Left kidney (tissue), 8 donors: ENCODE measurements at places on chromosomes 11 and 22. TPM values are rescaled to one million over a fixed set of nuclear protein-coding genes. Genes with fewer than 3 reads are reported as not detected.

TIMP3 gene
- 121 TPM for polyA plus RNA-seq

IRAG1 gene
- 12.0 TPM for polyA plus RNA-seq

CAVIN3 gene
- polyA plus RNA-seq = 8.5 TPM

LRRC75B gene
- polyA plus RNA-seq = 33.3 TPM

TBX1 gene
- 0.42 TPM for polyA plus RNA-seq

GRCh38 chr11:71076525-71077304, 175.7 kb downstream of the SHANK2 start:
- no peak for DNase-seq

DNA sequence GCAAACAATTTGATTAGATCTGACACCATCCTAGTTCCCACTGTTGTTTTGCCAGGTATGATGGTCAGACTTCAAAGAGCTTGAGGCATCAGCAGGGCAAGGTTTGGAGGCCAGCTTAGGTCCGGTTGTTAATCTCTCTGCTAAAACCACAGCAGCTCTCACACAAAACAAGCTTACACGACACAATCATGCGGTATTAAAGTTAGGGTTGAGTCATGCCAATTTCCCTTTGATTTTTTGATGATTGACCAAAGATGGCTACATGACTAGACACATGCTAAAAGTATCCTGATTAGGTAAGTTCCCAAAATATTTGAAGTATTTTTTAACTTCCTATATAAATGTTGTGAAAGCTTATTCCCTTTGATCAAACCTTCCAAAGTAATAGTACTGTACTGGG, 145.9 kb downstream of the ELP4 start:
- no peak for DNase-seq

DNA sequence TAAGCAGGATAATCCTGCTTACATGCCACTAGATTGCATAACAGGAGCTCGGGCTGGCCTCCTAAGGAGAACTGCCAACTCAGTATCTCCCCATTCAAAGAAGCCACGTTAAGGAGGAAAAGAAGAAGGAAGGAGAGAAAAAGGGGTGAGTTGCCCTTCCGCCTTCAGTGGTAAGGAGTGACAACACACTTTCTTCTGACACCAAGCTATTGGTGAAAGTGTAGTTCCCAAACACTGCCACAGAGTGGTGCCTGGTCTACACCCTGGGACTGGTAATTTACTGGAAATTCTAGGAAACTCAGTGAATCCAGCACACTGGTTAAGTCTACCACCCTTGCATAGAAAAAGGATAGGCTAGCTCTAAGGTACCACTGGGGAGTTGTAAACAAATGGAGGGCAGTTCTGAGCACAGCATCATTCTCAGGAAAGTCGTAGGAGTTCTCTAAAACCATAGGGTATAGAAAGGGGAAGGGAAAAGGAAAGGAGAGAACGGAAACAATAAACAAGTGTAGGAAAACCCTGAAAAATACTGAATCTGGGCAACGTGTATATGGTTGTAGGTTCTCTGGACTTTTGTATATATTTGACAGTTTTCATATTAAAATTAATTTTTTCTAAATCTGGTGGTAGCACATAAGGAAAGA, 58.2 kb downstream of the RRAS2 start:
- DNase-seq = peak; percentile 57

DNA sequence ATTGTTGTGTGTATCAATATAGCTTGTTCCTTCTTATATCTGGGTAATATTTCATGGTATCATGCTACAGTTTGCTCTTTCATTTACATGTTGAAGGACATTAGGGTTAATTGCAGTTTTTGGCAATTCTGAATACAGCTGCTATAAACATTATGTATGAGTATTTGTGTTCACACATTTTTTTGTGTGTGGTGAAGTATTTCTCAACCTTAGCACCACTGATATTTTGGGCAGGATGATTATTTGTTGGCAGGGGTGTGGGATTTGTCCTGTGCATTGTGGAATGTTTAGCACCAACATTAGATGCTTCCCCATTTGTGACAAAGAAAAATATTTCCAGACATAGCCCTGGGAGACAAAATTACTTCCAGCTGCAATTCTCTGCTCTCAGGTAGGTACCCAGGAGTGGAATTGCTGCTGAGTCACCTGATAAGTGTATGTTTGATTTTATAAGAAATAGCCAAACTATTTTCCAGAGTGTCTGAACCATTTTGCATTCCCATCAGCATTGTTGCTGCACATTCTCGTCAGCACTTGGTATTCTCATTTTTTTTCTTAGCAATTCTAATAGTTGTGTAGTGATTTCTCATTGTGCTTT, 128.2 kb downstream of the SNX19 start:
- DNase-seq = no peak

DNA sequence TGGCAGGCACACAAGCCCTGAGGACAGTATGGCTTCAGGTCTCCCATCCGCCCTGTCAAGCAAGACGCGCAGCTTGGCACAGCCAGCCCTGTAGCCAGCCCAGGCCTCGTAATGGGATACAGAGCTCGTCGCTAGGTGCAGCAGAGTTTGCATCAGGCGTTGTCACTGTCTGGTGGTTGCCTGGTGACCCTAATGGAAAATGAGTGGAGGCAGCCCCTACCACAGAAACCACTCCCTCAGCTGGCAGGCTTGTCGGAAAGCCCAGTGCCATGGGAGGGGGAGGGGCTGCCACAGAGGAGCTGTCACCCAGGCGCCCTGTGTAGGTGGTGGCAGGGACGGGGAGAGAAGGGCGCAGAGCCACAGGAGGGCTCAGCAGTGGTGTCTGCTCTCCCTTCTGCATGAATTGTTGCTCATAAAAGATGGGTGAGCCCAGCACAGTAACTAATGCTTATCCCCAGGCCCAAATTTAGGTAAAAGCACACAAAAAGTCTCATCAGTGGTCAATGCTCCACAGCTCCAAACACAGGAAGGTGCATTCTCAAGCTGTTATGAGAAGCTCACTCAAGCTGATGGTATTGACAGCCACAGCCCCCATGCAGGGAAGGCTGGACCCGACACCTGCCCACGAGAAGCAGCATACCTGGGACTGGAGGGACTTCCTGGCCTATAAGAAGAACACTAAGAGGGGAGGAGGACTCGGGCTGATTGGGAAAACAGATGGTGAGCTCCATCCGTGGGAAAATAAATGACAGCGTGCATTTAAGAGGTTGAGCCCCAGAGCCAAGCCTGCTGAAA, 164.6 kb downstream of the ETS1 start:
- DNase-seq = no peak

DNA sequence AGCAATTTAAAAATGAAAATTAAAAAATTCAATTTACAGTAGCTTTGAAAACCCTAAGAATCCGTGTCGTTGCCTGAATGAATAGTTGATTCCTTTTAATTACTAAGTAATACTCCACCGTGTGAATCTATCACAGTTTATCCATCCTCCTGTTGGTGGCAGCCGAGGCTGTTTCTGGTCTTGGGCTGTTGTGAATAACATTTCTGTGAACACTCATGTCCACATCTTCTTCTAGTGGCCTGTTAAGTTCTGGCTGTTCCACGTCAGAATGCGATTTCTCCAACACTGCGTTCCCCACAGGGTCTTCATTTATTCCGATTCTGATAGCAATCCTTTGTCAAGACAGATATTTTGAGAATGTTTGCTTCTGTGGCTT, 223.0 kb downstream of the TBC1D22A start:
- DNase-seq = no peak

DNA sequence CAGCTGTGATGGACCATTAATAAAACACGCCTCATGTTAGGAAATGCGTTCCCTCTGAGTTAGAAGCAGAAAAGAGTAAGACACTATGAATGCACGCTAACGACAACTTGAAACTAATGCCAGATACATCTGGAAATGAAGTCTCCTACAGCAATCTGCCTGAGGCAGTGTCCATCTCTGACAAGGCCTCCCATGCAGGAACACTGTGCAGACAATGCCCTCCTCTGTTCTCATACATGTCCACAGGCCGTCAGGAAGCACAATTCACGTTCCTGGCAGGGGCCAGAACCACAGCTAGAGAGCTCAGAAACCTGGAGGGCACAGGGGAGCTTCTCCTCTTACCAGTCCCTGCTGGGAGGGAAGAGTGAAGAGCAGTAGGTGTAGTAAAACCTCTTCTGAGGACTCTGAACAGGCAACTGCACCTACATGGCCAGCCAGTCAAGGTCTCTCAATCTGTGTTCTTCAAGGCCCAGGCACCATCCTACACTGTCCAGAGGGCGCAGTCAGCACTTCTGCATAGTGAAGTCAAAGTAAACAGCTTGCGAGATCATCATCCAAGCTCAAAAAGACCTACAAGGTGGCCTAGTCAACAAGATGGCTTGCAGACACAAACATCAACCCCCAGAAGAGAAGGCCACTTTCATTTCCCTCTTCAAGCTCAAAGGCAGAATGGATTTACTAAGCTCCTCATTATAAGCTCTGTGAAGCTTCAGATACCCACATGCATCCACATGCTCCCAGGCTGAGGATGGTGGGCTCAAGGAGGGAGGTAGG, 41.5 kb upstream of the CYP2D6 start:
- no peak for DNase-seq

DNA sequence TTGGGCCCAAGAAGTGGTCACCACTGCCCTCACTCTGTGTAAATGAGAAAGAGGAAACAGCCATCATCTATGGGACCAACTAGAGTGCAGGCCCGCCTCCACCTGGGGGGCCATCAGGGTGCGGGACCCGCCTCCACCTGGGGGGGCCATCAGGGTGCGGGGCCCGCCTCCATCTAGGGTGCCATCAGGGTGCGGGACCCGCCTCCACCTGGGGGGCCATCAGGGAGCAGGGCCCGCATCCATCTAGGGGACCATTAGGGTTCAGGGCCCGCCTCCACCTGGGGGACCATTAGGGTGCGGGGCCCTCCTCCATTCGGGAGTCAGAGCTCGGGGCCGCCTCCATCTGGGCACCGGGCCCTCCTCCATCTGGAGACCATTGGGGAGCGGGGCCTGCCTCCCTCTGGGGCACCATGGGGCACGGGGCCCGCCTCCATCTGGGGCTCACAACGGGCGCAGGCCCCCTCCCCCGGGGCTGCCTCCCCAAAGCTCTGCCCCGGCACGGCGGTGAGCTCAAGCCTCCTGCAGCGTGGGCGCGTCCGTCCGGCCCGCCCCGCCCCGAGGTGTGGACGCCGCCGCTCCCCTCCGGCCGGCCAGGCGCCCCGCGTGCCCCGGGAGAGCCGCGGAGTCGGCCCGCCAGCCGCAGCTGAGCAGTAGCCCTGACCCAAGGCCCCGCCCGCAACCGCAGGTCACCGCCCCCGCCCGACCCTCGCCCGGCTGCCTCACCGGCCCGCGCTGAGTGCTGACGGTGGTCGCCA, 512 bp downstream of the TOLLIP start:
- DNase-seq = no peak

DNA sequence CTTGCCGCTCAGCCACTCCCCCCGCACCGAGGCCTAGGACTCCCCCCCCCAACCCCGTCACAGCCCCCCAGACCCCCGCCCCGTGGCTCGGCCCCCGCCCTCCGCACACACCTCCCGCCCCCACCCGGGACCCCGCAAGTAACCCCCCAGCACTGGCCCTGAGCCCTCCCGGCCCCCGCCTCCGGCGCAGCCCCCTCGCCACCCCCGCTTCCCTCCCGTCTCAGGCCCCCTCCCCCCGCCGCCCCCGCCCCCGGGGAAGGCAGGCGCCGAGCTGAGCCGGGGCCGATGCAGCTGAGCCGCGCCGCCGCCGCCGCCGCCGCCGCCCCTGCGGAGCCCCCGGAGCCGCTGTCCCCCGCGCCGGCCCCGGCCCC, 1.5 kb downstream of the SHANK3 start:
- DNase-seq = no peak

- no peak for DNase-seq
These were observed 234.2 kb downstream of the AASDHPPT start for GRCh38 chr11:106311531-106312230.

DNA sequence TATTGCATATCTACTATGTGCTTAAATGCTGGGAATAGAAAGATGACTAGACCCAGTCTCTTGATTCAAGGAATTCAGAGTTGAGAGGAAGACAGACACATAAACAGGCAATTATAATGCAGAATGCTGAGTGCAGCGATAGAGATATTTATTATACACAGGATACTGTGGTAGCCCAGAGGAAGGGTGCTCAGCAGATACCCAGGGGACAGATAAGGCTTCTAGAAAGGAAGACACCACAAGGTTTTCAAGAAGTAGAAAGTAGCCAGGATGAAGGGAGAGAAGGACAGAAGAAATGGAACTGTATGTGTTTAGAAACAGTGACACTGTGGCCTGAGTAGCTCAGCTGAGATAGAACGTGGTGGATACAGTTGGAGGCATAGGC, 79.4 kb upstream of the NNMT start:
- no peak for DNase-seq

- no peak for DNase-seq
These were observed 1328.7 kb downstream of the TBC1D22A start for GRCh38 chr22:48091060-48091650.

- no peak for DNase-seq
These were observed 2.8 kb downstream of the EMID1 start for GRCh38 chr22:29208502-29208862.

- no peak for DNase-seq
These were observed 3.1 kb downstream of the BCO2 start for GRCh38 chr11:112178428-112178827.

GRCh38 chr11:82936261-82936660, 34.7 kb downstream of the DDIAS start:
- no peak for DNase-seq

DNA sequence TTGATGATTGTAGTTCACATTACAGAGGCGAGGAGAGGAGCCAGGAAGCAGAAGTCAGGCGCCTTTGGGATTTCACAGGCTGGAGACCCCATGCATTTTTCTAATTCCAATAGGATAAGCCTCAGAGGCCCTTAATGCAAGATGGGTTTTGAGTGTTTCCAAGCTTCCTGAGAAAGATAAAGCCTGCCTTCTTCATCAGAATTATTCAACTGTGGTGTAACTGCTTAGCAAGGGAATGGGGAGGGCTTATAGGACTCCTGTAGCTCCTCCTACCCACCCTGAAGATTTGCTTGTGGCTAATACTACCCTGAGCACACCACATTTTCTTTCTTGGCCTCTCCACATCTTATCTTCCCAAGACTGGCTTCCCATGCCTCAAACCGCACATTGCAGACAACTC, 151.1 kb upstream of the ISX start:
- DNase-seq = no peak

DNA sequence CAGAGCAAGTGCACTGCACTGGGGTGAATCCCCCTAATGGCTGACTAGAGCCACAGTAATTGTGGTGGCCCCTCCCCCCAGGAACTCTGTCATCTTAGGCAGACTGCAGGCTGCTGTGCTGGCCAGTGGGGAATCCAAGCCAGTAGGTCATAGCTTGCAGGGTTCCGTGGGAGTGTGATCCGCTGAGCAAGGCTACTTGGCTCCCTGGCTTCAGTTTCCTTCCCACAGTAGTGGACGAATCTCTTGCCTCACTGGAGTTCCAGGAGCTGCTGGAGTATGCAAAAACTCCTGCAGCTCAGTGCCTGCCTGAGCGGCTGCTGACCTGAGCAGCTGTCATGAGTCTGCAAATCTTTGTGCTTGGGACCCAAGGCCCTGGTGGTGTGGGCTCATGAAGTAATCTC, 13.2 kb downstream of the OOSP3 start:
- DNase-seq = no peak

- DNase-seq = peak; percentile 65
These were observed 18.4 kb upstream of the TECTA start for GRCh38 chr11:121082670-121083069.

GRCh38 chr11:2731130-2732125, 31.6 kb upstream of the KCNQ1OT1 start:
- DNase-seq = no peak

GRCh38 chr22:38751422-38752346, 4.1 kb downstream of the SUN2 start:
- no peak for DNase-seq
